Mesothelial cell of epicardium (in vitro differentiated cells): ENCODE measurements at places on chromosomes 12 and 14.

DNA sequence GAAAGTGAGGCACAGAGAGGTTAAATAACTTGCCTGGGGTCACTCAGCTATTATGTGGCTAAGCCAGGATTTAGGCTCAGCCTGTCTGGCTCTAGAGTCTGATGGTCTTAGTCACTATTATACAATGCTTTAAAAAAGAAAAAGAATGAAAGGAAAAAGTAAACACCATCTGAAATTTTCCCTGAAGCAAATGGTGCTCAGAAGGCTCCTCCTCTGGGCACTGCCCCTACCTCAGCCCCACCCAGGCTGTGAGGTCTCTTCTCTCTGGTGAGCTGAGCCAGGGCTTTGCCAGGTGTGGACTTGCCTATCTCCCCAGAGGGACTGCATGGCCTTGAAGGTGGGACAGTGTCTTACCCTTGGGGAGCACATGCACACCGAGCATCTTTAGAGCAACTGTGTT is 117.5 kb upstream of the DYRK2 start:
- H3K4me3 ChIP-seq: no peak overlapping the region
- H3K27ac ChIP-seq: no peak overlapping the region
- DNase-seq: no peak

DNA sequence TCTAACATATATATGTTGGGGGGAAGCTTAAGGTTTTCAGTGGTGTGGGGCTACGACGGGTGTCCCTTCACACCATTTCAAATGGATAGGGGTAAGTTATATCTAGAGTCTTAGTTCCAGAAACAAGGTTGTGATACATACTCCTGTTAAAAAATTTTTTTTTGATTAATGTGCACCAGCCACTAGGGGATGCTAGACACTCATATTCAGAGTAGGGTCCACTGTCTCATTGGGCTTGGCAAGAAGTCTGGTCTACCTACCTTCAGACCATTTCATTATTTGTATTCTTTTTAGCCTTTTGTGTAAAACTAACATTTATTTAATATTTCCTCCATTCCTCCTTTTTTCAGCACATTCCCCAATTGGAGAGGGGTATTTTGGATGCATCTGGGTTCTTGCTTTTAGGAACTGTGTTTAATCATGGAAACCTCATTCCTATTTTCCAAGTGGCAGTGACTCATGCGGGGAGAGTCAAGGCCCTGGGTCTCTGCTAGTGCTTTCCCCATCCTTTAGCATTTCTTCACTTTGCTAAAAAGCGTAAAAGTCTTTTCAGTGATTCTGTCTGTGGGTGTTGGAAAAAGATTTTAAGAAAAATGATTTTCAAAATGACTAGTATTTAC is 33.4 kb downstream of the ANO4 start:
- no peaks in the 10 kb centered on the region for H3K36me3 ChIP-seq
- H3K4me1 ChIP-seq: peaks cover 7% of the 10 kb centered on the region
- no peak overlapping the region for H3K4me3 ChIP-seq

GRCh38 chr14:89352976-89353765 is 63.9 kb downstream of the FOXN3 start:
- no peaks in the 10 kb centered on the region for H3K27me3 ChIP-seq
- H3K4me1 ChIP-seq: peaks cover 42% of the 10 kb centered on the region
- peak overlapping the region; percentile 96 for H3K27ac ChIP-seq
- H3K4me3 ChIP-seq: no peak overlapping the region
- DNase-seq: no peak

GRCh38 chr12:51788876-51789275 is 59.6 kb downstream of the FIGNL2 start:
- peaks cover 4% of the 10 kb centered on the region for H3K36me3 ChIP-seq
- no peak overlapping the region for H3K27ac ChIP-seq
- H3K27me3 ChIP-seq: no peaks in the 10 kb centered on the region

DNA sequence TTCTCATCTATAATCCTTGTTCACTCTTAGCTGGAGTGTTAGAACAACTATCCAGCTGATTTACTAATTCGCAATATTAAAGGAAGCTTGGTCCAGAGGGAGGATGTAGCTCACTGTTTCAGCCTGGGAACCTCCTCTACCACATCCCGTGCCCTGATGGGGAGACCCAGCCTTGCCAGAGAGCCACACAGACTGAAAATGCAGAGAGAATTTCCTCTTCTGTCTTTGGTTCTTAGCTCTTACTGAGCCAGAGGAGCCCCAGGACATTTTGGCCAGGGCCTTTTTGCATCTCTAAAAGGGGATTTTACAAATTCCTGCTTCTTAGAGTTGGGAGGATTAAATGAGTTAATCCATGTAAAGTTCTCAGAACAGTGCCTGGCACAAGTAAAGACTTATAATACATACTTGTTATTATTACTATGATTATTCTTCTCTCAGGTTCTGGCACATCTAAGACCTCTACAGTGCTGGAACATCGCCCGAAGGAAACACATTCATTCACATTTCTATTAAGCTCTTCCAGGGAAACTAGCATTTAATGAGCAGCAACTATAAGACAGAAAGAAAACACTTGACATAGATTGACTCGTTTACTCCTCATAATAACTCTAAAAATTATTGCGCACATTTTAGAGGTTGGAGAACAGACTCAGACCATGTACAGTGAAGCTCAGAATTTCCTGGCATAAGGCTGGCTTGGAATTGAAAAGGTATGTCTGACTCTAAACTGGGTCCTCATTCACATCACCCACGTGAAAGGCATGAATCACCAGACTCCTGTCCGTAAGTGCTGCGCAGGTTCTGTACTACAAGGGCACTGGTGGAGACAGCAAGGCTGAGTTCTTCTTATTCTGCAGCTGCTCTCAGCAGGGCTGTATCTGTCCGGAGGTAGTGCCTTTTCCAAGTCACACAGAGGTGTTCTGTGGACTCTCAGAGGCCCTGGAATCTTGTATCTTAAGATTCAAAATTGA is 27.8 kb upstream of the AEBP2 start:
- DNase-seq: no peak
- no peaks in the 10 kb centered on the region for H3K27me3 ChIP-seq
- H3K4me1 ChIP-seq: peaks cover 22% of the 10 kb centered on the region
- H3K4me3 ChIP-seq: no peak overlapping the region
- H3K27ac ChIP-seq: no peak overlapping the region
- no peaks in the 10 kb centered on the region for H3K36me3 ChIP-seq
